Transverse colon (tissue), 4 donors: ENCODE measurements at places on chromosomes 12 and 14. TPM values are rescaled to one million over a fixed set of nuclear protein-coding genes. Genes with fewer than 3 reads are reported as not detected.

ENDOU gene
- total RNA-seq, result not detected

GLT1D1 gene
- total RNA-seq, result not detected

LIN7A gene
- total RNA-seq, result 31.0 TPM

FAM186B gene
- total RNA-seq, result not detected

DNA sequence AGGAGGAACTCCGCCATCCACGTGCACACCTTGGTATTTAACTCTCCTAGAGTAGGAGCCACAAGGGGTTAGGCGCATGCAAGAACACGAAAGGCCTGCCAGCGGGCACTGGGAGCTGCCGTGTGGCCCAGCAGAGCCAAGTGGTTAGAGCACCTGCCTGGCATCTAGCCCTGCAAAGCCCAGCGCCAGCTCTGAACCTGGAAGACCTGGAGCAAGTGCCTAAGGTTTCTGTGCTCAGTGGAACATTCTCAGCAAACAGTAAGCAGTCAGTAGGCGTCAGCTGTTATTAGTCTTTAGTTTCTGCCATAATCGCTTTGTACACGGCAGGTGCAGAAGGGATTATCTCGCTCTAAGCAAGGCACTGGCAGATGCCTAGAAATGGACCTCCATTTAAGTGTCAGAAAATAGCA is 55.4 kb downstream of the SETD3 start:
- no peak for DNase-seq

- no peak for DNase-seq
Observed at GRCh38 chr14:36664322-36665193, 2.9 kb downstream of the PAX9 start.

DNA sequence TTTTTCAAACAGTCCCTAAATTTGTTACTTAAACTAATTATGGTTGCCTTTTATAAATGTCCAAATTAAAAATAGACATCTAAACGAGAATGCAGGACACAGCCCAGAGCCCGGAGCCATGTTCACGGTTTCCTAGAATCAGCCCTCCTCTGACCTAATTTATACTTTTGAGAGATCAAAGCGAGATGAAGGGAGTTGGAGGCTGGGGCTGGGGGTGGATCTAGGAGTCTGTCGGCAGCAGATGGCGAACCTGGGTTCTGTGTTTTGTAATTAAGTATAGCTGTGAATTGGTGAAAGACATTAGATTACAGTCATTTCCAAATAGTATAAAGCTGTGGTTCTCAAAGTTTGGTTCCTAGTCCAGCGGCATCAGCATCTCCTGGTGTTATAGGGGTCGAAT is 210.1 kb downstream of the SLC41A2 start:
- no peak for DNase-seq

DNA sequence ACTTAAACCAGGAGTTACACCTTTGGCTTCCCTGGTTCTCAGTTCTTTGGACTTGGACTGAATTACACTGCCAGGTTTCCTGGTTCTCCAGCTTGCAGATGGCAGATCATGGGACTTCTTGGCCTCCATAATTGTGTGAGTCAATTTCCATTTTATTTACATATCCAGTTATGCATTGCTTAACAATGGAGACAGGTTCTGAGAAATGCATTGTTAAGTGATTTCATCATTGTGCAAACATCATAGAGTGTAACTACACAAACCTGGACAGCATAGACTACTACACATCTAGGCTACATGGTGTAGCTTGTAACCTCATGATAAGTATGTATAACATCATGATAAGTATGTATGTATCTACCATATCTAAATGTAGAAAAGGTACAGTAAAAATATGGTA is 276.1 kb upstream of the BTG1 start:
- DNase-seq, result no peak
